Activated naive CD4-positive, alpha-beta T cell treated with anti-CD3 and anti-CD28 coated beads, Interleukin-2, amount 10 ng/mL, durations not matched to agents 7 days and 5 days (primary cell): ENCODE measurements at places on chromosomes 12 and 14.

GRCh38 chr12:131147293-131147692, 193.6 kb downstream of the ADGRD1 start:
- no peak overlapping the region for H3K4me3 ChIP-seq
- no peak overlapping the region for H3K27ac ChIP-seq
- H3K36me3 ChIP-seq: no peaks in the 10 kb centered on the region
- no peaks in the 10 kb centered on the region for H3K4me1 ChIP-seq
- no peak for DNase-seq

DNA sequence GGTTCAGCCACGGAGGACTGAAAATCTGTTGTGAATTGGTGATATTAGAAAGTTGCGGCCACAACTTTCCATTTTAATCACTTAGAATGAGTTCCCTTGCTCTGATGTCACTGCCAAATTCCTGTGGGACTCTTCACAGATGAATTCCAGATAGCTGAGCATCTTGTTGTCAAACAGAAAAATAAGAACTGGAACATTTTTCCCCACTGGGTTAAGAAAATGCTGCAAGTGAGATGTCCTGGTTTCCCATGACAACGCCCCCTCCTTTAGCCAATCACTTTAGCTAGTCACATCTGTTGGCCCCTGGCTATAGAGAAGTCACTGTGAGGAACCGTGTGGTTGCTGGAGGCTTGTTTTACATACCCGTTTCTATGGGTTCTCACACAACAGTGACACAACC, 135.9 kb downstream of the KTN1 start:
- no peak overlapping the region for H3K4me3 ChIP-seq
- H3K36me3 ChIP-seq: no peaks in the 10 kb centered on the region
- no peak overlapping the region for H3K27ac ChIP-seq

GRCh38 chr12:37543131-37543965, 773.2 kb upstream of the ALG10B start:
- H3K27ac ChIP-seq: no peak overlapping the region
- H3K4me1 ChIP-seq: no peaks in the 10 kb centered on the region
- DNase-seq: no peak
- no peaks in the 10 kb centered on the region for H3K36me3 ChIP-seq
- H3K27me3 ChIP-seq: no peaks in the 10 kb centered on the region
- H3K4me3 ChIP-seq: no peak overlapping the region

DNA sequence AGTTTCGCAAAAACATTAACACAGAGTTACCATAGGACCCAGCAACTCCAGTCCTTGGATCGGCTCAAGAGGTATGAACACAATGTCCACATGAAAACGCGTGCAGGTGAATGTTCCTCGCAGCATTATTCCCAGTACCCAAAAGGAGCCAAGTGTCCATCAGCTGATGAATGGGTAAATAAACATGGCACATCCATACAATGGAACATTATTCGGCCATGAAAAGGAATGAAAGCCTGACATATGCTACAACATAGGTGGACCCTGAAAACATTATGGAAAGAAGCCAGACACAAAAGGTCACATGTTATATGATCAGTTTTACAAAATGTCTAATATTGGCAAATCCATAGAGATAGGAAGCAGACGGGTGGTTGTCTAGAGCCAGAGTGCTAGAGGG, 9.1 kb downstream of the RILPL1 start:
- no peak overlapping the region for H3K27ac ChIP-seq
- H3K27me3 ChIP-seq: peaks cover 10% of the 10 kb centered on the region
- no peaks in the 10 kb centered on the region for H3K36me3 ChIP-seq
- no peak for DNase-seq
- no peak overlapping the region for H3K4me3 ChIP-seq
- no peaks in the 10 kb centered on the region for H3K4me1 ChIP-seq

DNA sequence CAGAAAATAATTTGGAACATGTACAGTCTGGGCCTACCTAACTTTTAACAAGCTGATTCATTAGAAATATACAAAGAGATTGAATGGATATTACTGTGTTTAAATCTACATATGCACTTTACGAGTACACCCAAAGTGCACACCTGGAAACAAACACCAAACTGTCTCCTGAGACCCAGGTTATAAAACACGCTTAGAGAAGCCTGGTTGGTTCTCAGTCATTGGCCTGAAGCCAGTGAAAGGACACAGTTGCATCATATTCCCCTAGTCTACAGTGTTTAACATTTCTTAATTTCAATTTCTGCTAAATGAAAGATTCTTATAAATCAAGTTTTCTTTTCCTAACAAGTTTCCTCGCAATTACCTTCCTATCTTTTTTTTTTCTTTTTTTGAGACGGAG, 209.5 kb downstream of the FBXL14 start:
- no peak for DNase-seq
- no peaks in the 10 kb centered on the region for H3K36me3 ChIP-seq
- H3K27ac ChIP-seq: no peak overlapping the region
- no peak overlapping the region for H3K4me3 ChIP-seq

- H3K4me3 ChIP-seq: no peak overlapping the region
- DNase-seq: no peak
- no peak overlapping the region for H3K27ac ChIP-seq
- H3K4me1 ChIP-seq: no peaks in the 10 kb centered on the region
Measured at GRCh38 chr12:58877243-58877743, 43.0 kb downstream of the LRIG3 start.

GRCh38 chr12:25083211-25083610, 111.7 kb downstream of the DNAI7 start:
- H3K4me1 ChIP-seq: no peaks in the 10 kb centered on the region
- H3K27me3 ChIP-seq: no peaks in the 10 kb centered on the region
- H3K4me3 ChIP-seq: no peak overlapping the region
- peaks cover 54% of the 10 kb centered on the region for H3K36me3 ChIP-seq

DNA sequence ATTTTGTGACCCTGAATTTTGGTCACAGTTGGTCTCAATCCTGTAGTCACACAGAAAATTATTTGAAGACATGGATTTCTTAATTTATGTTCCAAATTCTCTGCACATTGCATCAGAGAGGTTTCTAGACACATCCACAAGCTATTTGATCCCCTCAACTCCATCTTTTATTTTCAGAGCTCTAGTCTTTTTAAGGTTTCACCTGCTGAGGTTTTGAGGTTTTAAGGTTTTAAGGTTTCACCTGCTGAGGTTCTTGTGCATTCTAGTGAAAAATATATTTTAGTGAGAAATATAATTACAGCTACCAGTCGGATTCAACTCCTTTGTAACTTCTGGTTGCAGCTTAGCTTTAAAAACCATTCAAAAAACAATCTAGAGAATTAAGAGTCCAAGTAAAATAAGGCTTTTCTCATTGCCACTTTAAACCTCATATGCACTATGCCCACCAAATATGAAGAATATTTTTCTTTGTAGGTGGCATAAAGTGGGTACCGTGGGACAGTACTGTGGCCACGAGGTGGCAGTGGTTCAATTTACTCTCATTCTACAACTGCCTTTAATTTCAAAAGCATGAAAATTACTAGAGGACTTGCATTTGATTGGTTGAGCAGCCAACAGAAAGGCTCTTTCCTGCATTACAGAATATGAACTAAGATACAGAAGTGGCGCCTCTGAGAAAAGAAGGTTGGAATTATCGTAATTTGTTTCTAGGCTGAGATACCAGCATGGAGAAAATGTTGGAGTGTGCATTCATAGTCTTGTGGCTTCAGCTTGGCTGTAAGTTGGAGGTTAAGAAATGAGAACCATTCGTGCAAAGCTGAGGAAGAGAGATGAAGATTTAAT, 366.5 kb upstream of the OR4E1 start:
- H3K36me3 ChIP-seq: no peaks in the 10 kb centered on the region
- H3K4me1 ChIP-seq: peaks cover 26% of the 10 kb centered on the region

DNA sequence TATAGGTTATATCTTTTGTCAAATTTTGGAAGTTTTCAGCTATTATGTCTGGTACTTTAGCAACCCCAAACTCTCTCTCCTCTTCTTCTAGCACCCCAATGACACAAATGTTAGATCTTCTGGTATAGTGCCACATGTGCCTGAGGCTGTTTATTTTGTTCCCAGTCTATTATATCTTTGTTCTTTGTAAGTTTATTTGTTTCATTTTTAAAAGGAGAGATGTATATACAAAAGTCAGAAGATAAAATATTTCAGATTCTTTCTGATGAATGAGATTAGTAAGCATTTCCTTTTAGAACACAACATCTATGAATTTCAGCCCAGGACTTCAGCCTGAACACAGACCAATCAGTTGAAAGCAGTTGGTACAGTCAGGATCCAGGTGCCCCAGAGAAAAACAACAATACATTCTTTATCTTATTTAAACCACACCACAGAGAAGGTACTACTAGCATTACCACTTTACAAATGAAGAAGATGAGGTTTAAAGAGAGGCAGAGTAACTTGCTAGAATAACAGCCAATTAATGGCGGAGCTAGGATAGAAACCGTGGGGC, 114.1 kb upstream of the BTG1 start:
- no peak overlapping the region for H3K4me3 ChIP-seq
- no peaks in the 10 kb centered on the region for H3K27me3 ChIP-seq
- no peak for DNase-seq
- H3K4me1 ChIP-seq: peaks cover 17% of the 10 kb centered on the region
- H3K36me3 ChIP-seq: no peaks in the 10 kb centered on the region

DNA sequence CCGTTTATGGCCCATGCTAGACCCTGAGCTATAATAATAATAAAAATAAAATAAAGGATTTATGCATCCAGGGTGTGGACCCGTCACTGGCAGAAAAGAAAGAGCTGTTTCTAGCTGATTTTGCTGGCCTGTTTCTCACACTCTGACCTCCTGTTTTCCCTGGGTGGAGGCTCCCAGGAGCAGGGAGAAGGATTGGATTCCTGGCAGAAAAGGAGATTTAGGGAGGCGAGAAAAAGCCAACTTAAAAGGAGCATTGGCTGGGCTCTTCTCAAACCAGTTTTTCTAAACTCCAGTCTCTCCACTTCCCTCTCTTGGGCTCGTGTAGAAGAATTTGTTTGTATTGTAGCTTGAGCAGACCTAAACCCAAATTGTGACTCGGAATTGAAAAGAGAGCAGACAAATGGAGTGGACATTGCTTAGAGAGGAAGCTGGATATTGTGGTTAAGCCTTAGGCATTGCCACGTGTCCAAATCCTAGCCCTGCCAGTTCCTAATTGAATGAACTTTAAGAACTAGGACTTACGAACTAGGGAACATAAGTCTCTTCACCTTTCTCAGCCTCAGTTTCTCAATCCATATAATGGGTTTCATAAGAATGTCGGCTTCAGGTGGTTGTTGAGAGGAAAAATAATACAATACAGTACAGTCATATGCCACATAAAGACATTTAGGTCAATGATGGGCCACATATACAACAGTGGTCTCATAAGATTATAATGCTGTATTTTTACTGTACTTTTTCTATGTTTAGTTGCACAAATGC, 14.4 kb upstream of the TBX5 start:
- no peak overlapping the region for H3K4me3 ChIP-seq
- no peak for DNase-seq
- H3K4me1 ChIP-seq: no peaks in the 10 kb centered on the region

DNA sequence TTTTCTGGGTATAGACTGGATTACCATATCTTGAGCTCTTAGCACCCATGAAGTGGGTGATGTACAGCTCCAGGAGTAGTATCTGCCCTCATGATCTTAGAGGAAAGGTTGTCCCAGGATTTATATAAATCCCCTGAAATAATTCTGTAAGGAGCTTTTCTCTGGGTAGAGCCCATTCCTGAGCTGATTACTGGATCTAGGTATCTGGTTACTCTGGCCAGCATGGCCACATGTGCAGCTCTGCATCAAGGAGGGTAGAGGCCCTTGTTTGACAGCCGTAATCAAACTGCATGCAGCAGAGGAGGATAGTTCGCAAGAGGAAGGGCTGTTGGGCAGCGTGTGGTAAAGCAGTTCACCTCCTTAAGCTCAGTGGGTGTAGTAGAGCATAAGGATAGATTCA, 8.5 kb downstream of the COX14 start:
- H3K36me3 ChIP-seq: peaks cover 38% of the 10 kb centered on the region
- H3K4me1 ChIP-seq: peaks cover 24% of the 10 kb centered on the region
- H3K4me3 ChIP-seq: no peak overlapping the region
- no peaks in the 10 kb centered on the region for H3K27me3 ChIP-seq
- H3K27ac ChIP-seq: no peak overlapping the region

DNA sequence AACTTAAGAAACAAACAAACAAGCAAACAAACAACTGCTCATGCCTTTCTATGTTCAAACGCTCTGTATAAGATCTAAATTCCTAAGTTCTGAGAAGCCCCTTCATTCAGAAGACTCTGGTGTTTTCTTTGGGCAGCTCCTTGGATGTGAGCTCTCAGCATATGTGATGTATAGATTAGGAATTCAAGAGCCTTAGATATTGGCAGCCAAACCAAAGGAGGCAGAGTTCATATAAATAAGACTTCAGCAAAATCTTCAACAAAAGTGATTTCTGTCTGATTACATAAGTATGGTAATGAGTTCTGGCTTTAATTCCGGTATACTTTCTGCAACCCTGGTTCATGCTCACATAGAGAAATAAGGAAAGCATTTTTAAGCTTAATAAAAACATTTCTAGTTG, 145.6 kb downstream of the DYRK2 start:
- H3K4me3 ChIP-seq: no peak overlapping the region
- H3K36me3 ChIP-seq: no peaks in the 10 kb centered on the region
- peaks cover 1% of the 10 kb centered on the region for H3K4me1 ChIP-seq
- H3K27ac ChIP-seq: no peak overlapping the region
- DNase-seq: no peak
- H3K27me3 ChIP-seq: no peaks in the 10 kb centered on the region

DNA sequence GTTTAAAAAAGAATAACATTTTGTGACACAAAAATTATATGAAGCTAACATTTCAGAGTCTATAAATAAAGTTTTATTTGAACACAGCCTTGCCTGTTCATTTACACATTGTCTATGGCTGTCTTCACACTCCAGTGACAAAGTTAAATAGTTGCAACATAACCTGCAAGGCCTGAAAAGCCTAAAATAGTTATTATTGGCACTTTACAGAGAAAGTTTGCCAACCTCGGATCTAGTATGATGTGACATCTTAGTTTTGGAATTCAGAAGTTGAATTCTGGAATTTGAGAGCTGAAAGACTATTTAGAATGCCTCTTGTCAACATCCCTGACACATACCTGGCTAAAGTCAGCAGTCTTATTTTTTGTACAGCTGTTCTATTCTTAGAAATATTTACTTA, 68.3 kb downstream of the DYRK2 start:
- peaks cover 7% of the 10 kb centered on the region for H3K27me3 ChIP-seq
- H3K4me1 ChIP-seq: no peaks in the 10 kb centered on the region
- H3K4me3 ChIP-seq: no peak overlapping the region
- no peak overlapping the region for H3K27ac ChIP-seq
- no peaks in the 10 kb centered on the region for H3K36me3 ChIP-seq
